ENCODE measurements at places on chromosomes 1 and 21. TPM values are rescaled to one million over a fixed set of nuclear protein-coding genes. Genes with fewer than 3 reads are reported as not detected.

Gene CHIT1
- total RNA-seq = 0.41 TPM

Gene NBPF4
- not detected for total RNA-seq

DNA sequence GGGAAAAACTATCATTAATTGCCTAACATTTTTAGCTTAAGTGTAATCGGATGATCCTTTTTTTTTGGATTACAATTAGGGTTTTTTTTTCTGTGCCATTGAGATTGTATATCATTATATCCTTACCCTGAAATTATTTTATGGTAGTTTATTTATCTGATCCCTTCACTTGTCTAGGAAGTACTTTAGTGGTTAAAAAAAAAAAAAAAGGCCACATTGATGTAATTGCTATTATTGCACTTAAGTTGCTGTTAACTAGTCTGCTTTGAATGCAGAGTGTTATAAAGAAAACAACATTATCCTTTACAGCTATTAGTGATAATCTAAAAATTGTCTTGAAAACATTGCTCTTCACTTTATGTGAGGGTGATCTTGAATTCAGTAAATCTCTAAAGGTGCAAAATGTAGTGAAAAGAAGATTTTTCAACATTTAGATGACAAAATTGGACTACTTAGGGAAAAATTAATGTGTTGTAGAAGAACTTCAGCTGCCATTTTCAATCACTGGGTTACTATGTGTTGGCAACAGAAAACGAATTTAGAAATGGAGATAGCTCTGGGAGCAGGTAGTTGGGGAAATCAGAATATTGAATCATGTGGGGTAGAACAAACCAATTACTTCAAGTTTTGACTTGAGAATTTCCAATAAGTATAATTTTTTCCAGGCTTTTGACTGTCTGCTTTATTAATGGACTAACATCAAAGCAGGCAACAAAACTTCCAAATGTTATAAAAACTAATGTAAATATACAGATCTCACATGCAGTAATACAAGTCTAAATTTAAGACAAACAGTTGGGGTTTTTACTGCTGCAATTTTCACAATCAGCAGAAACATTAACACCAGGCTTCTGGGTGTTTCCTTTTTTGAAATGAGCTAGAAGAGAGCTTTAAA is 5.0 kb downstream of the ADGRL2 start:
- DNase-seq = no peak
- H3K27ac ChIP-seq = no peak overlapping the region
- no peaks in the 10 kb centered on the region for H3K36me3 ChIP-seq
- H3K4me3 ChIP-seq = no peak overlapping the region
- H3K27me3 ChIP-seq = no peaks in the 10 kb centered on the region

GRCh38 chr1:21669258-21670058 is at the start of gene RAP1GAP:
Gene RAP1GAP (minus strand): TSS chr1:21669357. CDS start chr1:21620032, 49,325 bp downstream.
- peaks cover 15% of the 10 kb centered on the region for H3K4me1 ChIP-seq
- H3K27ac ChIP-seq = no peak within 1 kb of the TSS
- no peaks in the 10 kb centered on the region for H3K36me3 ChIP-seq

DNA sequence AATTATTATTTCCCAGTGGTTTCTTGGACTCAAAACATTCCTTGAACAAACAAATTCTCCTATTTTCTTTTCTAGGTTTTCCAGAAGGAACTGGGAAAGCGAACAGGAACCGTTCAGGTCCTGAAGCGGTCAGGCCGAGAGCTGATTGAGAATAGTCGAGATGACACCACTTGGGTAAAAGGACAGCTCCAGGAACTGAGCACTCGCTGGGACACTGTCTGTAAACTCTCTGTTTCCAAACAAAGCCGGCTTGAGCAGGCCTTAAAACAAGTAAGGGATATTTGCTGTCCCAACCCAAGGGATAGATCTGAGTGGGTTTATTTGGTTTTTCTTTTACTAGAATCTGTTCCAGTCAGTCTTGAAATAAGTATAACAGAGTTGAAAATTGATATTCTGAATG is 39.4 kb upstream of the BMP8A start:
- H3K4me1 ChIP-seq = no peaks in the 10 kb centered on the region
- H3K4me3 ChIP-seq = no peak overlapping the region
- no peak overlapping the region for H3K27ac ChIP-seq
- H3K36me3 ChIP-seq = peaks cover 85% of the 10 kb centered on the region
- no peak for DNase-seq

DNA sequence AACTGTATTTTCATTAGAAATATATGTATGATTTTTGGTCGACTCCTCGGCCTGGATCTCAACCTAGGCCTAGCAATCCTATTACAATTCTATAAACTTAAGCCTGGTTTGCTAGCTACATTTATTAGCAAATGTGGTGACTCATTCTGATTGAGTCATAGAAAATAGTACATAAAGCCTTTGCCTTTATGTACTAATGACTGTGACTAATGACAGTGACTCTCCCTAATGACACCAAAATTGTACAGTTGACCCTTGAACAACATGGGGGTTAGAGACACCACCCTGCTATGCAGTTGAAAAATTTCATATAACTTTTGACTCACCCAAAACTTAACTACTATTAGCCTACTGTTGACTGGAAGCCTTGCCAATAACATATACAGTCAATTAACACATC is 78.9 kb downstream of the CLEC20A start:
- DNase-seq = no peak
- H3K36me3 ChIP-seq = no peaks in the 10 kb centered on the region
- no peak overlapping the region for H3K4me3 ChIP-seq
- H3K4me1 ChIP-seq = no peaks in the 10 kb centered on the region

DNA sequence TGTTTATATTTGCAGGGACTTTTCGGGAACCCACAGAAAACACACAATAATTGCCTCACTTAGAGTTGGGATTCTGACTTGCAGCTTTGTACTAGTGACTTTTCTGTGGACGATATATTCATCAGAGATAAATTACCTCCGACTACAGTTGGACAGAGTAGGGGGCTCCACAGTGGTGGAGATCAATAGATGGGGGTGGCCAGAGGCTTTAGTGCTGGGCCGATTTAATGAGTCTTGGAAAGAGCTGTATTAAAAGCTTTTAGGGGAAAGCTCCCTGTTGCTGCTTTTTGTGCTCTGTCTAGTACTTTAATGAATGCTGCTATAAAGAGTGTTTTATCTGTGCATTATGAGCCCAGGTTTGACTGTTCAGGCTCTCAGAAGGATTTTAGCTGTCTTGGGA is 359.2 kb upstream of the DPYD start:
- no peak for DNase-seq
- no peak overlapping the region for H3K27ac ChIP-seq
- no peaks in the 10 kb centered on the region for H3K27me3 ChIP-seq
- no peak overlapping the region for H3K4me3 ChIP-seq
- H3K36me3 ChIP-seq = no peaks in the 10 kb centered on the region

GRCh38 chr1:46612937-46613660 is 3.5 kb downstream of the MOB3C start:
- peaks cover 53% of the 10 kb centered on the region for H3K4me1 ChIP-seq
- H3K4me3 ChIP-seq = no peak overlapping the region
- H3K27ac ChIP-seq = no peak overlapping the region
- no peak for DNase-seq

All from CD4-positive, alpha-beta memory T cell (primary cell).